ENCODE measurements at places on chromosomes 3 and 15. TPM values are rescaled to one million over a fixed set of nuclear protein-coding genes. Genes with fewer than 3 reads are reported as not detected.

Gene CD86
- total RNA-seq: not detected

Gene TMEM207
- not detected for total RNA-seq

Gene PRSS50
- total RNA-seq: not detected

Gene MAPKBP1
- total RNA-seq: 4.9 TPM

Gene IFRD2
- total RNA-seq: 47.1 TPM

Gene TMC3
- 0.32 TPM for total RNA-seq

Gene SMCO1
- total RNA-seq: not detected

Gene SLC28A1
- total RNA-seq: not detected

Measured in cardiac atrium fibroblast (primary cell).